ENCODE measurements at places on chromosomes 5 and 9. TPM values are rescaled to one million over a fixed set of nuclear protein-coding genes. Genes with fewer than 3 reads are reported as not detected.
A peak's percentile ranks its signal among the peaks of the same experiment; 100 is the strongest.

GRCh38 chr5:174575043-174575442, 149.3 kb upstream of the MSX2 start:
- no peaks in the 10 kb centered on the region for H3K36me3 ChIP-seq
- H3K4me1 ChIP-seq = no peaks in the 10 kb centered on the region
- no peak overlapping the region for H3K4me3 ChIP-seq
- H3K27ac ChIP-seq = no peak overlapping the region

DNA sequence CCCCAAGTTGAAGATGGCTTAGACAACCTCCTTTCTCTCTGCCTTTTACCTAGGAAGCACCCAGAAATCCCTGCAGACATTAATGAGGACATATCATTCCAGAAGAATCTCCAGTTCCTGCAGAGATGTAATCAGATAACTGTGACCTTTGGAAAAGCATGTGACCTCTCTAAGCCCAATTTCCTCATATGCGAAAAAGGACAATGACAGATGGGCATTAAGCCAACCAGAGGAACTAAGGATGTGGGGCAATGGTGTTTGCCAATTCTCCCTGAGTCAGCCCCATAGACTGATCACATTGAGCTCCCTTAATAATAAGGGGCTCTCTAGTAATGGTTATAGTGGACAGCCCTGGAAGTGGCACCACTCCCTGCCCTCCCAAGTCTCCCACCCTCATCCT, 10.1 kb upstream of the FOXI1 start:
- H3K4me1 ChIP-seq = no peaks in the 10 kb centered on the region
- no peaks in the 10 kb centered on the region for H3K36me3 ChIP-seq

GRCh38 chr5:167786871-167787578, 504.4 kb upstream of the WWC1 start:
- DNase-seq = no peak
- no peaks in the 10 kb centered on the region for H3K36me3 ChIP-seq
- H3K4me3 ChIP-seq = no peak overlapping the region
- no peaks in the 10 kb centered on the region for H3K27me3 ChIP-seq
- no peaks in the 10 kb centered on the region for H3K4me1 ChIP-seq

DNA sequence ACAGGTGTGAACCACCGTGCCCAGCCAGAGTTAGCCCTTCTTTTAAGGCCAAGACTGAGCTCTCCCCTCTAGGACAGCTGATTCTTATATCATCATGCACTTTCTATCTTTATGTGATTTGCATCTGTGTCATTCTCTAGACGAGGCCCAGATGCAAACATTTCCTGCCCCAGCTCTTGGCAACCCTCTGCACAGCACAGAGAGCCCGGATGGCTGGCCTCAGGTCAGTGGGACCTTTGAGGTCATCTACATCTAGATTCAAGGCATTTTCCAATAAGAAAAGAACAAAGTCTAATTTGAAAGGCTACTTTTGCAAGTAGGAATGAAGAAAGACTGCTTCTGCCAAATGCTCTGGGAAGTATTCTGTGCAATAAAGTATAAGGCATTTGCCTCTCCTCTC, 109.0 kb upstream of the DAB2 start:
- H3K36me3 ChIP-seq = no peaks in the 10 kb centered on the region
- no peak for DNase-seq
- peaks cover 22% of the 10 kb centered on the region for H3K27me3 ChIP-seq
- H3K4me1 ChIP-seq = no peaks in the 10 kb centered on the region
- H3K4me3 ChIP-seq = no peak overlapping the region
- no peak overlapping the region for H3K27ac ChIP-seq

GRCh38 chr5:135139381-135140134, 105.5 kb upstream of the PITX1 start:
- no peaks in the 10 kb centered on the region for H3K4me1 ChIP-seq
- no peak overlapping the region for H3K4me3 ChIP-seq
- peaks cover 20% of the 10 kb centered on the region for H3K27me3 ChIP-seq
- no peak for DNase-seq
- H3K36me3 ChIP-seq = no peaks in the 10 kb centered on the region
- no peak overlapping the region for H3K27ac ChIP-seq

DNA sequence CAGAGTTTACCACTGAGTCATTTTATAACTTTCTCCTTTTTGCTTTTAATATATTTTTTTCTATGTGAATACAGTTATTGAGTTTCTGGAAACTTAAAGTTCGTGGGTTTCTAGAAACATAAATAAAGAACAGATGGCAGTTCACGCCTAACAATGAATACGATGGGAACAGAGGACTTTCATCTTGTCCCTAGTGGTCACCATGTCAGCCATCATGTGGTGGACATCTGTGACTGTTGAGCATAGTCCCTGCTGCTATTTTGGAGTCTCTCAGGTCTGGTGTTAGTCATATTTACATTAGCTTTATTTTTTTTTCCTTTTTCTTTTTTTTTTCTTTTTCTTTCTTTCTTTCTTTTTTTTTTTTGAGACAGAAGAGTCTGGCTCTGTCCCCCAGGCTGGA, 85.3 kb downstream of the XRCC4 start:
- no peak overlapping the region for H3K4me3 ChIP-seq
- no peaks in the 10 kb centered on the region for H3K36me3 ChIP-seq

DNA sequence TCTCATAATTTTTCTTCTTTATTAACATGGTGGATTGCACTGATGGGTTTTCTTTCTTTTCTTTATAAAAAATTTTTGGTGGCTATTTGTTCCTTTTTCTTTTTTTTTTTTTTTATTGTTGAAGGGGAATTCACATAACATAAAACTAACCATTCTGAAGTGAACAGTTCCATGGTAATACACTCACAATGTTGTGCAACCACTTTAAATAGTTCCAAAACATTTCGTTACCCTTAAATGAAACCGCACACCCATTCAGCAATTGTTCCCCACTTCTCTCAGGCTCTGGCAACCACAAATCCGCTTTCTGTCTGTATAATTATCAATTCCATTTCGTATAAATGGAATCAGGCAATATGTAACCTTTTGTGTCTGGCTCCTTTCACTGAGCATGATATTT, 11.7 kb upstream of the SETX start:
- H3K27ac ChIP-seq = no peak overlapping the region
- no peaks in the 10 kb centered on the region for H3K4me1 ChIP-seq
- no peak for DNase-seq
- H3K4me3 ChIP-seq = no peak overlapping the region
- H3K27me3 ChIP-seq = no peaks in the 10 kb centered on the region

- no peaks in the 10 kb centered on the region for H3K36me3 ChIP-seq
- no peak overlapping the region for H3K27ac ChIP-seq
- H3K4me1 ChIP-seq = peaks cover 20% of the 10 kb centered on the region
- no peak for DNase-seq
- H3K27me3 ChIP-seq = peaks cover 32% of the 10 kb centered on the region
These were observed 12.7 kb upstream of the TMEM174 start for GRCh38 chr5:73160239-73160671.

GRCh38 chr5:138981131-138981530, 106.0 kb upstream of the LRRTM2 start:
- no peaks in the 10 kb centered on the region for H3K36me3 ChIP-seq
- H3K27me3 ChIP-seq = no peaks in the 10 kb centered on the region
- H3K4me3 ChIP-seq = no peak overlapping the region
- no peak overlapping the region for H3K27ac ChIP-seq
- no peak for DNase-seq
- H3K4me1 ChIP-seq = peaks cover 29% of the 10 kb centered on the region

DNA sequence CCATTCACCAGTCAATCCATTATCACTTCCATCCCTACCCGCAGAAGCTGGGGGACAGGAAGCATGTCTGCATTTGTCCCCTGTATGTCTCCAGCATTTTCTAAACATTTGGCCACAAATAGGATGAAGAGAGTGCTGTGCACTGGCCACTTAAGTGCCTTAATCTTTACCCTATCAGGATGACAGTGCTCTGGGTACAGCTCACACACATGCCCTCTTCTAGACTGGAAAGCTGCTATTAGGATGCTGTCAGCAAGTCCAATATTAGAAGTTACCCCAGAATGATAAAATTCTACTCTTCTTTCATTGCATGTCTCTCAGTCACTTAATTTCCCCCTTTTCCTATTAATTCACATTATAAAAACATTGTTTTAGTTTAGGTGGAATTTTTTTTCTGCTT, 168.4 kb downstream of the RASEF start:
- no peaks in the 10 kb centered on the region for H3K36me3 ChIP-seq
- no peaks in the 10 kb centered on the region for H3K27me3 ChIP-seq
- H3K27ac ChIP-seq = no peak overlapping the region
- no peak overlapping the region for H3K4me3 ChIP-seq

- H3K4me1 ChIP-seq = no peaks in the 10 kb centered on the region
- DNase-seq = no peak
- H3K27ac ChIP-seq = no peak overlapping the region
- peaks cover 33% of the 10 kb centered on the region for H3K27me3 ChIP-seq
- H3K36me3 ChIP-seq = no peaks in the 10 kb centered on the region
These were observed 4.4 kb upstream of the BHMT start for GRCh38 chr5:79107020-79107796.

DNA sequence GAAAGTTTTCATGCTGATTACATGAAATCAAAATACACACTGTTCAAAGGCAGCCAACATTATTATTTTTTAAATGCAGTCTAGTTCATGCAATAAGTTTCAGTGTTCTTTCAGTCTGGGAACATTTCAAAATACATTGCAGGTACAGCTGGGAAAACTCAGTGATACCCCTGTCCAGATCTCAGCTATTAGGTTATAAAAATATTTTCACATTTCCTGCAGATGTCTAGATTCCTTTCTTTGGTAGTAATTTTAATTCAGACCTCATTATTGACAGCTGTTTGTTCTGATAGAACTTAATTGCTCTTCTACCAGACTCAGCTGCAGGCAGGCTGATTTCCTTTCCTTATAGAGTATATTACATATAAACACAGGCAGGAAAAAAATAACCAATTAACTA, 556.8 kb upstream of the DMAC1 start:
- H3K4me1 ChIP-seq = no peaks in the 10 kb centered on the region
- H3K36me3 ChIP-seq = no peaks in the 10 kb centered on the region
- no peaks in the 10 kb centered on the region for H3K27me3 ChIP-seq

GRCh38 chr9:117247266-117247665, 167.6 kb downstream of the ASTN2 start:
- no peak for DNase-seq
- no peaks in the 10 kb centered on the region for H3K27me3 ChIP-seq
- H3K27ac ChIP-seq = no peak overlapping the region
- no peaks in the 10 kb centered on the region for H3K4me1 ChIP-seq
- H3K4me3 ChIP-seq = no peak overlapping the region

- peaks cover 11% of the 10 kb centered on the region for H3K4me1 ChIP-seq
- H3K4me3 ChIP-seq = no peak overlapping the region
These were observed 128.4 kb downstream of the TTC39B start for GRCh38 chr9:15178631-15179030.

DNA sequence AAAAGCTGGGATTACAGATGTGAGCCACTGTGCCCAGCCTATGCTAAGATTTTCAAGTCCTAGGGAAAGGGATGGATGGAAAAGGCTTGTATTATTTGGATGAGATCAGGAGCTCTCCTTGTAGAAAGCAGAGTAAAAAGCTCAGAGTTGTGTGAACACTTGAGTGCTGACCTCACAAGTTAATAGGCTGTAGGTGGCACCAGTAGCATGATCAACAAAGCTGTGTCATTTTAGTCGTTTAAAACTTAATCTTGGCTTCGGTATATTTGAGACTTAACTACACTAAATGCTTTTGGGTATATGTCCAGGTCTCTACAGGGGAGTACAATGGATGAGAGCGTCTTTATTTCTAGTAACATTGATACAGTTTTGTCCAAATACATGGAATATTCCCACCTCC, 264.2 kb downstream of the TMEM38B start:
- H3K4me3 ChIP-seq = no peak overlapping the region
- no peak overlapping the region for H3K27ac ChIP-seq
- no peaks in the 10 kb centered on the region for H3K36me3 ChIP-seq
- DNase-seq = no peak
- H3K27me3 ChIP-seq = peaks cover 7% of the 10 kb centered on the region

GRCh38 chr5:111472579-111472978, 39.8 kb downstream of the STARD4 start:
- no peaks in the 10 kb centered on the region for H3K36me3 ChIP-seq
- H3K4me1 ChIP-seq = no peaks in the 10 kb centered on the region
- H3K27ac ChIP-seq = no peak overlapping the region
- no peak overlapping the region for H3K4me3 ChIP-seq
- no peak for DNase-seq

- H3K27me3 ChIP-seq = peaks cover 16% of the 10 kb centered on the region
- no peaks in the 10 kb centered on the region for H3K36me3 ChIP-seq
- H3K27ac ChIP-seq = no peak overlapping the region
- H3K4me1 ChIP-seq = no peaks in the 10 kb centered on the region
- H3K4me3 ChIP-seq = no peak overlapping the region
These were observed 12.5 kb downstream of the GARNL3 start for GRCh38 chr9:127277099-127277498.

DNA sequence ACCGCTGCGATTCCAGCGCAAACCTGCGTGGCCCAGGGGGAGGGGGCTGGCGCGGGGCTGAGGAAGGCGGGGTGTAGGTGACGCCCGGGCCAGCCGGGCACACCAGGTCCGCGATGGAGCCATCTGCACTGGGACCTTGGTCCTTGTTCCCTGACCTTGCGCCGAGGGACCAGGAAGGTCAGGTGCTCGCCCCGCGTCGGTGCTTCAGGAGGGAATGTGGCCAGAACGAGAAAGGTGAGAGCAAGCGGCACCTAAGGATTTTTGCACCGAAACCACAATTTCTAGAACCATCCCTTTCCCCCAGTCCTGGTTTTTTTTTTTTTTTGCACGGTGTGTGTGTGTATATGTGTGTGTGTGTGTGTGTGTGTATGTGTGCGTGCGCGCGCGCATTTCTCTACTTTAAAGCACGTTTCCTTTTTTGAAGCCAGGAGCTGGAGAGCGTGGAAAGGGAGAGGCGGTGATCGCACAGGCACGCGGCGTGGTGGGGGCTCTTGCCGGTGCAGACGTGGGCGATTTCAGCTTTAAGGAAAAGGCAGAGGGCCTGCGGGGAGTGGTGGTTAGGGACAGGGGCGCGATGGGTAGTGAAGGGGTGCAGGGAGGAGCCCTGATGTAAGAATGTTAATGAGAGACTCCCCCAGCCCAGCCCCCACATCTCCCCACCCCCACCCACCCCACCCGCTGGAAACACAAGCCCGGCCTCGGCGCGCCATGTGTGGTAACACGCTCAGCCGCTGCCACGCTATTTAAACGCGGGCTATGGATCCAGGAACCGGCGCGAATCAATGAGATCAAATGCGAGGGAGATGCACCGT, at the start of gene NPR3:
NPR3 (plus strand) TSS at position 772 of the 812 bp plus-strand sequence. CDS start 456 bp downstream, outside the sequence.
- H3K4me3 ChIP-seq = peak within 1 kb of the TSS; percentile 78
- DNase-seq = no peak
- H3K36me3 ChIP-seq = no peaks in the 10 kb centered on the region
- peaks cover 20% of the 10 kb centered on the region for H3K4me1 ChIP-seq

- peak overlapping the region; percentile 47 for H3K27ac ChIP-seq
- H3K27me3 ChIP-seq = no peaks in the 10 kb centered on the region
- no peak overlapping the region for H3K4me3 ChIP-seq
- DNase-seq = no peak
These were observed 11.4 kb downstream of the ZFAND5 start for GRCh38 chr9:72353455-72354116.

GRCh38 chr5:55864606-55865541, 13.7 kb downstream of the IL31RA start:
- no peaks in the 10 kb centered on the region for H3K4me1 ChIP-seq
- DNase-seq = no peak
- H3K36me3 ChIP-seq = no peaks in the 10 kb centered on the region
- peaks cover 7% of the 10 kb centered on the region for H3K27me3 ChIP-seq
- no peak overlapping the region for H3K27ac ChIP-seq

GRCh38 chr5:134492568-134492967, 32.9 kb upstream of the JADE2 start:
- DNase-seq = no peak
- H3K27ac ChIP-seq = no peak overlapping the region

Gene TMC1
- total RNA-seq = not detected

Gene AQP7
- not detected for total RNA-seq

Gene CREB3
- total RNA-seq = 35.7 TPM

Gene EQTN
- total RNA-seq = not detected

Gene FBLL1
- total RNA-seq = 0.28 TPM

Gene PAX5
- 2.1 TPM for total RNA-seq

Gene KCNV2
- total RNA-seq = not detected

Gene KIF4B
- total RNA-seq = not detected

Gene GNA14
- not detected for total RNA-seq

Gene AKNA
- 332 TPM for total RNA-seq

Gene BSPRY
- 5.0 TPM for total RNA-seq
